ENCODE measurements at places on chromosomes 5 and 9. TPM values are rescaled to one million over a fixed set of nuclear protein-coding genes. Genes with fewer than 3 reads are reported as not detected.

Gene GRIA1
- not detected for total RNA-seq

Gene MVB12B
- total RNA-seq: 25.7 TPM

Gene PTCH1
- total RNA-seq: 13.7 TPM

Gene VAV2
- total RNA-seq: 4.3 TPM

Gene SMIM23
- not detected for total RNA-seq

Gene FOXD4L3
- not detected for total RNA-seq

Gene NOTCH1
- 29.0 TPM for total RNA-seq

Gene STKLD1
- 1.8 TPM for total RNA-seq

Gene OCLN
- total RNA-seq: 2.7 TPM

Gene KCNIP1
- not detected for total RNA-seq

Gene KLF9
- total RNA-seq: 87.1 TPM

Gene HMMR
- 0.67 TPM for total RNA-seq

Gene SPATA31A3
- not detected for total RNA-seq

Gene CARD6
- total RNA-seq: 0.43 TPM

Gene ITGA1
- total RNA-seq: 7.3 TPM

Gene ADRA1B
- total RNA-seq: not detected

Gene CAVIN4
- not detected for total RNA-seq

Gene LHFPL2
- total RNA-seq: 0.94 TPM

Gene SH3GLB2
- 68.3 TPM for total RNA-seq

Gene TMEM215
- total RNA-seq: not detected

Gene ELL2
- 200 TPM for total RNA-seq

Gene ADAMTS2
- total RNA-seq: not detected

Gene LRRC19
- total RNA-seq: not detected

Gene OLFML2A
- not detected for total RNA-seq

Gene MEIKIN
- total RNA-seq: not detected

Gene TIMD4
- 2.2 TPM for total RNA-seq

Gene PCA3
- not detected for total RNA-seq

Gene HSPA4
- total RNA-seq: 29.7 TPM

Gene PRDM9
- total RNA-seq: not detected

Gene C5orf47
- not detected for total RNA-seq

Gene NMUR2
- total RNA-seq: not detected

Gene MUSK
- not detected for total RNA-seq

Gene MYO10
- not detected for total RNA-seq

Gene TAF11L5
- not detected for total RNA-seq

Gene SPATA31C1
- total RNA-seq: not detected

Gene ACOT12
- not detected for total RNA-seq

Gene PCDHGC5
- not detected for total RNA-seq
